ENCODE measurements at places on chromosomes 6 and 20.

GRCh38 chr6:46652232-46652602 lies 401 bp downstream of the CYP39A1 start:
- no peak for DNase-seq

- DNase-seq, result no peak
Observed at GRCh38 chr6:33724102-33725023, 12.9 kb upstream of the UQCC2 start.

DNA sequence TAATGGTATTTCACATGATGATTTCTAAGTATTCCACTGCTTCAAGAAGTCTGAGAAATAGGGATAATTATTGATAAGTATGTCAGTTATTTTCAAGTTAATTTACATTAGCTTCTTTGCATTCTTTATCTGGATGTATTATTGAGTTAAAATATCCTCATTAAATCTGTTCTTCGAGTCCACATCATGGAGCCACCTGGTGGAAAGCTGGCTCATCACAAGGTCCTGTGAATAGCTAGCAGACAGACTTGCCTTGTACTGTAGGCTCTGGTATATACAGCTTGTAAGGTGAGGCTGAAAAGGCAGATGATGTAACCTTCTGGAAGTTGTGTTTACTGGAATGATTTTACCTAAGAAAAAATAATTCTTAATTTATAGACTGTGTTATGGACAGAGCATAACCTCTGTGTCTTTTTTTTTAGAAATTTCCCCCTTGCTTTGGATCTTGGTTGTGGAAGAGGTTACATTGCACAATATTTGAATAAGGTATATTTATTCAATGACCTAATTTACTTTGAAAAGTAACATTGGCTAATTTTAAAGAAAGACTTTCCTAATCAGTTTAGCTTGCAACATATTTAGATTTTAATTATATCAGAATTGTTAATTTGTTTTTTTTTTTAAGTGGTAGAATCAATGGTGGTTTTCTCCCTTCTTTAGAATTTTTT lies 3.5 kb downstream of the NDUFAF5 start:
- DNase-seq, result peak; percentile 82

DNA sequence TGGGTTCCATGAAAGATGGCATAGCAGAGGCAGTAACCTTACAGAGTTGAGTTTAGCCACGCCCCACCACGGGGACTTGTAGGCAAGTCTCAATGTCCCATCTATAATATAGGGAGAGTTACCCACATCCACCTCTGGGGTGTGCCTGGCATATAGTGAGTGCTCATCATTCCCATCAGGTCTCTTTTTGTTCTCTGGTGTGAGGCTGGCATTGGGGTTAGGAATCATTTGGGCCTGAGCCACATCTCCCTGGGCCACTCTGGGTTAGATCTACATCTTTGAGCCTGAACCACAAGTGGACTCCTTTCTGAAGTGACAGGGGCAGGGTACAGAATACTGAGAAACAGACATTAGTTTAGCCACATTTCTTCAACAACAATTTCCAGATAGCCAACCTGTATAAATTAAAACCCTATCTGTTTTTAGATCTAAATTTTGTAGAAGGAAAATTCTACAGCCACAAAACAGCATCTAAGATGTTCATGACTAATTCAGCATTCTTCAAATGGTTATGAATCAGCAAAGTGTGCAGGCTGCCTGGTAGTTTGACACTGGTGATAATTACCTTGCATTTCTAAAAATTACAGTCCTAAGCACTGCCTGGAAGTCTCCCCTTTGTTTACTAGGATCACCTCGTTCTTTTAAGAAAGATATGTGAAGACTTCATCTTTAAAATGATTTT lies 20.1 kb downstream of the RNF24 start:
- peak; percentile 54 for DNase-seq
